Hypothalamus (tissue), 51 donors: ENCODE measurements at places on chromosomes 3 and 15.

DNA sequence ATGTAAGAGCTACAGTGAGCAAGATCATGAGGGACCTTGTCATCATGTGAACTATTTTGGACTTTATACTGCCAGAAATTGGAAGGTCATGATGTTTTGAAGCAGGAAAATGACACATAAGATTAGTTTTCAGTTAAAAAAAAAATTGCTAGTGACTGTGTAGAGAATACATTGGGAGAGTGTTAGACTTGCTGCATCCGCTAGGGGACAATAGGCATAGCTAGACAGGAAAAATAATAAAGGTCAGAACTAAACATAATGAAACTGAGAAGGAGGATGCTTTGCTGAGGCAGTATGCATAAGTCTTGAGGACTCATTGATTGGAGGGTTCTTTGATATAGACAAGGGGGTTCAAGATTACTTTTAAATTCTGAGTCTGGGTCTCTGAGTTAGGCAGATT is 275.8 kb upstream of the KCNH8 start:
- no peak for DNase-seq

GRCh38 chr3:184738982-184739381 is 27.1 kb upstream of the MAGEF1 start:
- DNase-seq = no peak

DNA sequence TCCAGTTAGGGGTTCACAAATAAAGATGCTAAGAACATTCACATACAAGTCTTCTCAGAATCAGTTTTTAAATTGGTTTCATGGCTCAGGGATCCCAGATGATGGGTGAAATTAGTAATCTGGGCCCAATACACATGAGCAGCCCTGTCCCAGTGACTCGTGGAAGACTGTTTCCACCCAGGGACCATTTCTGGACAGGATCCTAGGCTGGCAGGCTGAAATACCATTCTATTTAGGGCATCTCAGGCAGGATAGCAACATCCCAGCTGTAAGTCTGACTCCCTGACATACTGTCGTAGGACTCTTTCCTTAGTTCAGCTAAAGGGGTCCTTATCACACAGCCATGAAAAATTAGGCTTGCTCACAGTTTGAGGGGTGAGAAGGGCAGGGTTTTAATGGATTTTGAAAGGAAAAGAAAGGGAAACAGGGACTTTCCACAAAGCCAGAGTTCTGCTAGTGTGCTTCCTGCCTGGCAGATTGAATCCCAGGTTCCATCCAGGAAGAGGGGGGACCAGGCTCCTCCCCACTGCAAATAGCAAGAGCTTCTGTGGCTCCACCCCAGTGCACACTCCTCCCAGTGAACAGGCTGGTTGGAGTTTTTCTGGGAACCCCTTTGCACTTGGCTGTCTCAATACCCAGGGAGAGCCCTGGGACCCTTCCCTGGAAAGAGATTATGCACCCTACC is 41.3 kb upstream of the LYZL4 start:
- DNase-seq = no peak

GRCh38 chr3:196660381-196661166 is 21.1 kb downstream of the NRROS start:
- DNase-seq = no peak

DNA sequence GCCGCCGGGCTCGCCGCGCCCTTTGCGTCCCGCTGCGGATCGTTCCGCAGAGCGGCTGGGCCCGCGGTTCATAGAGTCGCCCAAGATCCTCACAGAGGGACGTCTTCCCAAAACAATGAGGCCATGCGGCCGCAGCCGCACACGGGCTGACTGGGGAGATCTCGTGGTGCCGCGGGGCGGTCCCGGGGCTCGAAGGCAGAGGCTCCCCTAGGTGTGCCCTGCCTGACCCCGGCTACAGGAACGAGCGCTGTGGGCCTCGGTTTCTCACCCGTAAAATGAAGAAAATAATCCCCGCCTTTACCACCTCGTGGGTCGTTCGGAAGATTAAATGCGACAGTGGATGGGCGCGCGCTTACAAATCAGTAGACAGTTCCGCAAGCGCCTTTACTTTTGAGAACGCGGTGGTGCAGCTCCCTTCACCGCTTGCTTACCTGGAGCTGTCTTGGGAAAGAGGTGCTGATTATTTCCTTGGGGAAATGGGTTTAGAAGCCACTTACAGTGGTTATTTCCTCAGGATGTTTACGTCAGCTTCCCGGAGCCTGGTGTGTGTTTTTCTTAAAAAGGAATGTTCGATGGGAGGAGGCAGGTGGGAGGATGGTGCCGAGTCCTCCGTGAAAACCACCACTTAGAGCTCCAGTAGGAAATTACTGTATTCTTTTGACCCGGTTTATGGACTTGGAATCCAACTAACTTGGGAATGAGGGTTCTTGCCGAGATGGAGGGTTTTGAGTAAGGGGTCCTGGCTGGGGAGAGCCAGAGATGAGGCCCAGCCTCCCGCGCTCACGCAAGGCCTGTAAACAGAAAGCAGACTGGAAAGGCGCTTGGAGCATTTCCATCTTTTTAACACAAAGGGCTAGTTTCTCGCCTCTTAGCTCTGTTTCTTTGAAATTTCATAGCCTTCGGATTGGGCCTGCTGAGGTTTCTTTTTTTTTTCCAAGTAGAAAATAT is 1.9 kb upstream of the MEX3B start:
- DNase-seq = no peak

- DNase-seq = no peak
These were observed 28.7 kb upstream of the ALPK3 start for GRCh38 chr15:84788500-84788899.

- DNase-seq = no peak
These were observed 6.3 kb downstream of the TMEM43 start for GRCh38 chr3:14131134-14131533.

DNA sequence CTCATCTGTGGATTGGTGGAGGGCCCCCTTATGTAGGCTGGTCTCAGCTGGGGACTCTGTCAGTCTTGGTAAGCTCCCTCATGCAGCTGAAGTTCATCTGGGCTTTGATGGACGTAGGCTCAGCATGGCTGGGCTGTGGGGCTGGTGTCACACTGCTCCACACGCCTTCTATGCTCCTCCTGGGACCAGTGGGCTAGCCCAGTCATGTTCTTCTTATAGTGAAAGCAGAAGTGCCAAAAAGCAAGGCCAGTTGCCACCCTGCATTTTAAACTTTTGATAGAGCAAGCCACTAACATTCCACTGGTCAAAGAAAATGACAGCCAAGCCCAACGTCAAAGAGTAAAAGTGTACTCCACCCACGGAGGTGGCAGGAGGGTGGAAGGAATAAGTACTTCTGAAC is 165.5 kb downstream of the MEX3B start:
- no peak for DNase-seq

DNA sequence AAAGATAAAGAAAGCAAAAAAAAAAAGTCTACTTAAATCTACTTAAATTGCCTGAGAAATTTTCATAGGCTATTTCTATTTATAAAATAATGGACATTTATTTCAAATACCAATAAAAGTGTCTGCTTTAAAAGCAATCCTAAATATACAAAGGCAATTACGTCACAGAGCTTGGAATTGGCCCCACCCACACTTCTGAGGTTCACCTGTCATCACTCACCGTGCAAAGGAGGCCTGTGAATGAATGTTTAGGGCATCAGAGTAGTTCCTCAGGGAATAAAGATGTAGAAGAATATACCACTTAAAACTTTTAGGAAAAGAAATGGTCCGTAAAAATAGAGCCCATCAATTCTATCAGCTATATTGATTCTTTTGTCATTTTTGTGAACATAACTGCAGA is 621.8 kb downstream of the ROBO1 start:
- DNase-seq = no peak

GRCh38 chr15:81612631-81613030 is 238.6 kb upstream of the TMC3 start:
- DNase-seq = no peak

GRCh38 chr3:193174140-193174539 is 66.9 kb upstream of the PLAAT1 start:
- no peak for DNase-seq

GRCh38 chr3:29307295-29307694 is 26.4 kb downstream of the RBMS3 start:
- DNase-seq = no peak

DNA sequence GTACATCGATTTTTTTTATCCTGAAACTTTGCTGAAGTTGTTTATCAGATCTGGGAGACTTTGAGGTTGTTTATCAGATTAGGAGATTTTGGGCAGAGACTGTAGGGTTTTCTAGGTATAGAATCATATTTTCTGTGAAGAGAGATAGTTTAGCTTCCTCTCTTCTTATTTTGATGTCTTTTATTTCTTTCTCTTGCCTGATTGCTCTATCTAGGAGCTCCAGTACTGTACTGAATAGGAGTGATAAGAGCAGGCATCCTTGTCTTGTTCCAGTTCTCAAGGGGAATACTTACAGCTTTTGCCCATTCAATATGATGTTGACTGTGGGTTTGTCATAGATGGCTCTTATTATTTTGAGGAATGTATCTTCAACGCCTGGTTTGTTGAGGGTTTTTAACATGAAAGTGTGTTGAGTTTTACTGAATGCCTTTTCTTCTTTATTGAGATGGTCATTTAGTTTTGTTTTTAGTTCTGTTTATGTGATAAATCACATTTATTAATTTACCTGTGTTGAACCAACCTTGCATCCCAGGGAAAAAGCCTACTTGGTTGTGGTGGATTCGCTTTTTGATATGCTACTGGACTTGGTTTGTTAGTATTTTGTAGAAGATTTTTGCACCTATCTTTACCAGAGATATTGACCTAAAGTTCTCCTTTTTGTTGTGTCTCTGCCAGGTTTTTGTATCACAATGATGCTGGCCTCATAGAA is 14.9 kb upstream of the DNAAF4 start:
- no peak for DNase-seq

GRCh38 chr15:85335193-85335942 is 45.0 kb upstream of the AKAP13 start:
- DNase-seq = no peak

GRCh38 chr15:100048736-100049135 is 293.0 kb downstream of the ADAMTS17 start:
- DNase-seq = no peak

GRCh38 chr3:144045766-144046165 is 74.1 kb downstream of the DIPK2A start:
- DNase-seq = no peak

GRCh38 chr15:39629371-39629770 is 48.5 kb downstream of the THBS1 start:
- no peak for DNase-seq

- DNase-seq = peak; percentile 5
These were observed at the start of gene TM4SF1 for GRCh38 chr3:149377408-149378364. TM4SF1 (minus strand) TSS chr3:149377649; CDS start chr3:149377547, 102 bp downstream.

DNA sequence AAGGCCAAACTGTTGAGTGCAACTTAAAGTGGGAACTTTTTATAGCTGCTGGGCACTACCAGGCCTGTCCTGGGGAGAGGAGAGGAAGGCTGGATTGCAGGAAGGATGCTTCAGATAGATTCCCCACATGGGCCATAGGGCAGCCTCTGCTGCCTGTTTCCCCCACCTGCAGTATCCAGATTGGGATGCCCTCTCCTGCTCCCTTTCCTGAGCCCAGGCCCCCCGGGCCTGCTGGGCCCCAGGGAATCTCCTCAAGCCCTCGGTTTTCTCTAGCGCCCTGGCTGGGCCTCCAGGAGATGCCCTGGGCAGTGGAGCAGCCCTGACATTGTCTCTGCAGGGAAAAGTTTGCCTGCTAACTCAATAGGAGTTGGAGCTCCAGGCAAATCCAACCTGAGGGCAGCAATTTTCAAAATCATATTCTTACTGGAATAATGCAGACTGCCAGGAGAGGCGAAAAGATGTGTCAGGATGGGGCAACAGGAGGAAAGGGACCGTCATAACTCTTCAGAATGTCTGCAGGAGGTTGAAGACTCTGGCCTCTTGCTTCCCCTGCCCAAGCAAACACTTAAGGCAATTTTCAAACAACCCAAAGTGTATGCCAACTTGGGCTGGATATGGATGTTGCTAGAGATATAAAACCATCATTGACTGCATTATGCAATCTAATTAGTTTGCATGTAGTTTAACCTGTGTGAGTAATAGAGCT is 4.4 kb downstream of the NR2F2 start:
- DNase-seq = no peak

- DNase-seq = no peak
These were observed 16.9 kb downstream of the CSPG4 start for GRCh38 chr15:75695634-75696310.

- no peak for DNase-seq
These were observed 10.8 kb downstream of the BHLHE40 start for GRCh38 chr3:4990069-4990468.

DNA sequence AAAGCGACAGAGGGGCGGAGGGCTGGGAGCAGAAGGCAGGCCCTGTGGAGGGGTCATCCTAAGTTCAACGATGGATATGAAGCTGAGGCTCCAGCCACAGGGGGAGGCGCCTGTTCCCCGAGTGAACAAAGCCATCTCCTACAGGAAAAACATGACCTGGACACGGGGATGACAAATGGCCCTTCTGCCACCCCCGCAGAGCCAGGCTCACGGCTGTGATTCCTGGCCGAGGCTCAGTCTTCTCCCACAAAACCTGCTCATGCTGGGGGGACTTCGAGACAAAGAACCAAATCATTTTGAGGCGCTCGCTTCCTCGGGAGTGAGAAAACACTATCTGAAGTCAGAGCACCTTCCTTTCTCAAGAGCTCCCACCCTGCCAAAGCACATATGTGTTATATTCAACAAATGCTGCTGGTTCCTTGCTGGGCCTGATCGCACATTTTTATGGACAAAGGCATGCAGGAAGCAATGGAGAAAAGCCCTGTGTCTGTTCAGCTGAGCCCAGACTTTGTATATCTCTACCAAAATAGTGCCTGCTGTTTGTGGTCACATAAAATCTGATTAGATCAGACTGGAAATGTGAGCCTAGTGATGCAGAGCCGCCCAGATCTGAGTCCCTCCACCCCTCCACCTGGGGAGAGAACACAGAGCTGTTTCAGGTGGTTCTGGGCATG is 5.6 kb downstream of the RBP1 start:
- DNase-seq = no peak

GRCh38 chr3:160475884-160476283 is 26.3 kb upstream of the TRIM59 start:
- no peak for DNase-seq

DNA sequence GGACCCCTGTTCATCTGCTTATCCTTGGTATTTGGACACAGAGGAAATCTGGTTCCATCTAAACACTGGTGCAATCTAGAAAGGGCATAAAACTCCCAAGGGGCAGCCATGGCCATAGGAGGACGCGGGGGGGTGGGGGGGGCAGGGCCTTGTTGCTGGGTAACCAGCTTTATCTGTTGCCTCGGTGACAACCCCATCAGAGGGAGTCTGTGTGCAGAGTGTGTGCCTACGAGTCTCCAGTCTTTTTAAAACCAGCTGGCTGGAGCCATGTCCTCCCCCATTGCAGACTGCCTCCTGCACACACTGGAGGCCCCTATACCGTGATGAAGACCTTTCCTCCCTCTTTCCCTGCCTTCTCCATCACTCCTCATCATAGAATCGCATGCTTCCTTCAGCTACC is 26.4 kb upstream of the CORO2B start:
- no peak for DNase-seq
